ENCODE measurements at places on chromosomes 12 and 14.

DNA sequence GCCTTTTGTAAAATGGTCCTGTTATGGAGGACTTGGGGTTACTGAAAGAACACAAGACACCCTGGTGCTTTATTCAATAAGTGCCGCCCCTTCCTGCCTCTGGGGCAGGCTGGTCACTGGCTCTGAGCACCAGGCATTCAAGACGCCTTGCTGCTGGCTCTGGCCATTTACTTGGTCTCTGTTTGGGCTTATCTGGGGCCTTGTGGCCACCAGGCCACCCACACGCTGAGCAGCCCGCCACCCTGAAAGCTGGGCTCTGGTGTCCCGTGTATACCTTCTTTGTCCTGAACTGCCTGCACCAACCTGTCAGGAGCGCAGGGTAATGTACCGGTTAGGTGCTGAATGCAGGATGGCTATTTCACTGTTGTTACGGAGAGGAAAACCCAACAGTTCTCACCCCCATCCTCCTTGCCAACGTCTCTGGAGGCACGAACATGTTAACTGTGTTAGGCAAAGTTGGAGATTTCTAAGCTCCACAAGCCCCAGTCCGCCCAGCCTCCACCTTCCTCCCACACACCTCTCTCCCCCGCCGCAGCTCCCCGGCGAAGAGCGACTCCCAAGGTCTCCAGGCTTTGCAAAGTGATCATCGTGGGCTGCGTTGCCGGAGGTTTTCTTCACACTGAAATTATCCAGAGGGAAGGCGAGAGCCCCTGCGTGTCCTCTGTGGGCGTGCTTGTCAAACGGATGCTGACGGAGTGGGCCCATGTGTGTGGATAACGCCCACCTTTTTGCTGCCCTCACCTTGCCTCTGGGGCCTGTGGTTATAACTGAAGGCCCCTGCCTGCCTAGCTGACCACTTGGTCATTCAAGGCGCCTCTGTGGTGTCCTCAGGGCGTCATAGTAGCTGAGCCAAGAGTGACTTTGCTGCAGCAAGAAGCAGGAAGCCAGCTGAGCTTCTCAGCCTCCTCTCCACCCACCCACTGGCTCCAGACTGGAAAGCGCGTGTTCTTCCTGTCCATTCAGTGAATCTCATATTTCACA lies 18.8 kb upstream of the BEGAIN start:
- no peak for DNase-seq

DNA sequence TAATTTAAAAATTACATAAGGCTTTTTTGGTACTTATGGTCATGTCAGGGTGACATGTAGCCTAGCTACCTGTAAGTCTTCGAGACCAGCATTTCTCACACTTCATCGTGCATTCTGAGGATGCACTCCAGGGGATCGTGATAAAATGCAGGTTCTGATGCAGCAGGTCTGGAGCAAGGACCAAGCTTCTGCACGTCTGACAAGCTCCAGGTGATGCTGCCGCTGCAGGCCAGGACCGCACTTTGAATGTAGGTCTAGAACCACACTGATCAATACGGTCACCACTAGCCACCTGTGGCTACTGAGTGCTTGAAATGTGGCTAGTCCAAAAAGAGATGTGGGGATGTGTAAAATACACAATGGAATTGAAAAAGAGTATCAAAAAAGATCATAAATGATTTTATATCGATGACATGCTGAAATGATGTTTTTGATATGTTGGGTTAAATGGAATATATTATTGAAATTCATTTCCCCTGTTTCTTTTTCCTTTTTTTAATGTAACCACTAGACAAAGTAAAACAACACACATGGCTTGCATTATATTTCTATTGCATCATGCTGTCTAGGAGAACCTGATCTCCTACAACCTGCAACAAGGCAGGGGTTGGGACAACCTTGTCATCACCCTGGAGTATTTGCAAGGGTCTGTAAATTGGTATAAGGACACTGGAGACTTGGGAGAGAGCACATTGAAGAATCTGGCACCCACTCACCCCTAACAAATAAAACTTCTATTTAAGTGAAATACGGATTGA lies 142.4 kb downstream of the DPF3 start:
- DNase-seq = no peak

DNA sequence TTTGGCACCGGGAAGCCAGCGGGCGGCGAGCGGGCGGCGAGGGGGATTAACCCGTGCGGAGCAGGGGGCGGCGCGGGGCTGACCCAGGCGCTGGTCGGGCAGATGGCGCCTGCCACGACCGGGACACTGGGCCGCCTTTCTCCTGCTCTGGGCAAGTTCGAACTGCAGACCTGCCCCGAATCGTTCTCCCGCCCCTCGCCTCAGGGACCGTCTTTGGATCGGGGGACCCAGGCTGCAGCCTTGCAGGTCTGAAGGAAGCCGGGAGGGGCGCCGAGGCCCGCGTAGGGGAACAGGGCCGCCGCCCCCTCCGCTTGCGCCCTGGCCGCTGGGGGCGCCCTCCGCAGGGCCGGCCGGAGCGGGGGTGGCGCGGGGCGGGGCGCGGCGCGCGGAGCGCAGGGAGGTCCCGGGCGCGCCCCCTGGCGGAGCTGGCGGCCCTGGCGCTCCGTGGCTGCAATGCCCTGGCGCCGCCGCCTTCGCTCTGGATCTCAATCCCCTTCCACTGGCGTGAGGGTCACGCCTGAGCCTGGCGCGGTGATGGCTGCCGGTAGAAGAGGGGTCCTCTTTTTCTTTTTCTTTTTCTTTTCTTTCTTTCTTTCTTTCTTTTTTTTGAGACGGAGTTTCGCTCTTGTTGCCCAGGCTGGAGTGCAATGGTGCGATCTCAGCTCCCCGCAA lies 449 bp upstream of the LTBP2 start:
- peak; percentile 56 for DNase-seq

DNA sequence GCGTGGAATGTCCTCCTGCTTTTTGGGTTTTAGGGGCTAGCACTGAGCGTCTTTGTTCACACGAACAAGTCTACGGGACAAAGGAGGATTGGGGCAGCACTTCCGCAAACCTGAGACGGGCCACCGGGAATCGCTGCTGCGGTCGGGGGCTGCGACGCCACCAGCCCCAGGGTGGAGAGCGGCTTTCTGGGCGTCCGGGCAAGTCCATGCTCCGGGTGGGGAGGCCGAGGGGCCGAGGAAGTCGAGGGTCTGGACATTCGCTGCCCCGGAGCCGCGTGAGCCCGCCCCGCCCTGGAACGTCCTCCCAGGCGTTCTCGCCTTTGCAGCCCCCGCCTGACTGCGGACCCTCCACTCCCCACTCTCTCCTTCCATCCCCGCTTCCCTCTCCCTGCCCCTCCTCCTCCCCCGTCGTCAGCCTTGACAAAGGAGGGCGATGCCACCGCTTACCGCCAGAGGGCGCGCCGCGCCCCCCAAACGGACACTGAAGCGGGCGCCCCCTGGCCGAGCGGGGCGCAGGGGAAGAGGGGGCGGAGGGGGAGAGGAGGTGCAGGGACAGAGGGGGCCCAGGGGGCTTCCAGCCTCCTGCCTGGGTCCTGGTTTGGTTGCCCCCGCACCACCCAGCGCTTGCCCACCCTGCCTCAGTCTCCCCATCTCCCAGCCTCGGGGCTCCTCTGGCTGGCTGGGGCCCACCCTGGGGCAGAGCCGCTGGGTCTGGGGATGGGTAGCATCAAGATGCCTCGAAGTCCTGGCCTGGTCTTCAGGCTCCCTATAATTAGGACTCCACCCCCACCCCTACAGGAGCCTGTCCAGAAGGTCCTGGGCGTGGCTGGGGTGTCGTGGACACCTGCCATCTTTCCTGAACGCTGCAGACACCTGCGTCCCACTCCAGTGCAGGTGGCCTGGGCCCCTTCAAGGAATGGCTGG lies 39.1 kb upstream of the INF2 start:
- DNase-seq = peak; percentile 49

- DNase-seq = no peak
Measured at GRCh38 chr14:65349100-65349499, 63.4 kb upstream of the FUT8 start.

DNA sequence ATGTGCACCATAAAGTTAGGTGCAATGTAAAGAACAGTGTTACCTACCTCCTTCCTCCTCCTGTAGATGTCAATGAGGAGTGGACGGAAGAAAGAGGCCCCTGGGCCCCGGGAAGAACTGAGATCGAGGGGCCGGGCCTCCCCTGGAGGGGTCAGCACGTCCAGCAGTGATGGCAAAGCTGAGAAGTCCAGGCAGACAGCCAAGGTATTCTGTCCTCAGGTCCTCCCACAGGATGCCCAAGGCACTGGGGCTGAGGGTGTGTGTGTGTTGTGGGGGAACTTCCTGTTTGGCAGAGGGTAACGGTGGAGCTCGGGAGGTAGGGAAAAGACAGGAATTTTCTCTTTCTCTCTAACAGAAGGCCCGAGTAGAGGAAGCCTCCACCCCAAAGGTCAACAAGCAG lies 6.4 kb downstream of the ATN1 start:
- DNase-seq = no peak

DNA sequence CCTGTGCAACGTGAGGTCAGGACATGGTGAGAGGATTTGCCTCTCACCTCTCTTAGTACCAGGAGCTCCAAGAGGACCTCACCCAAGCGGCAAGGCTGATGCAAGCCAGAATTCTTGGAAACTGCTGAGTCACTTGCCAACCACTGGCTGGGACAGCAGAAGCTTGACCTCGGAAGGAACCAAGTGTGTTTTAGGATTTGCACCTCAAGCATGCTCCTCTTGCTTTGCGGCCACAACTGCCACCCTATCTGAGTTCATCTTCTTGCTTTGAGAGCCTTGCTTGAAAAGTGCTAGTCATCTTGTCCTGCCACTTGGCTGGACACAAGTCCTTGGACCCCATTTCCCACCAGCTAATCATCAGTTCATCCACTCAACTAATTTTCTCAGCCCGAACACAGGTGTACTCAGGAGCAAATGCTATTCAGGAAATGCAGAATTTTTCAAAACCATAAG lies 195.8 kb downstream of the SLC25A21 start:
- no peak for DNase-seq

- DNase-seq = peak; percentile 86
Measured at GRCh38 chr12:52023182-52023975, 16.6 kb downstream of the TAMALIN start.

DNA sequence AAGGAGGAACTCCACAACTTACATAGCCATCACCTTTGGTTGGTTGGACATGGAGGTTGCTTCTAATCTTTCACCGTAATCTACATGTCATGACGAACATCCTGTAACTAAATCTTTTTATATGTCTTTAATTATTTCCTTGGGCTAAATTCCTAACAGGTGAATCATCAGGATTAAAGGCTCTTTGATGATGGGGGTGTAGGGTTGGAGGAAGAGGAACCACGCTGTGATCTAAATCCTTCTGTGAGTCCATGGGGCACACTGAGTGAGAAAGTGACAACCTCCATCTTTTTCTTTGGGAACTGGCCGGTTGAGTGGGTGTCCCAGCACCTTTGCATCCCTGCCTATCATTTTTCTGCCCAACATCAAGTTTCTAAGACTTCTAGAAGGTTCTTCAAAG lies 31.1 kb upstream of the MAP1LC3B2 start:
- DNase-seq = no peak

DNA sequence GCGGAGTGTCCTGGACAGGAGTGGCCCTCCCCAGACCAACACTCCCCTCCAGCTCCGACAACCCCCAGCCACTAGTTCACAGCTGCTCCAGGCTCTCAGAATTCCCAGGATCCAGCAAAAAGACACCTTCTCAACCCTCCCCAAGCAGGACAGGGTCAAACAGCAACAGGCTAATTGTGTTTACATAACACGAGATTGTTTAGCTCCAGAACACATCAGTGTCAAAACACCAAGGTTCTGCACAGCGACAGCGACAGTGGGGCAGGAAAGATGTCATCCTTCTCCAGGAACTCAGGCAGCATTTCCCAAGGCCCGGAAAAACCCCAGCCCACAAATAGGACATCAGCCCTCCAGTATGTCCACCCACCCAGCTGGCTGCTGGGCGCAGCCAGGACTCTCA lies 16.5 kb downstream of the ITPK1 start:
- DNase-seq = no peak

GRCh38 chr14:104291123-104292000 lies 153.0 kb downstream of the KIF26A start:
- no peak for DNase-seq

- no peak for DNase-seq
Measured at GRCh38 chr14:32166029-32166428, 35.8 kb upstream of the RNU6-7 start.

DNA sequence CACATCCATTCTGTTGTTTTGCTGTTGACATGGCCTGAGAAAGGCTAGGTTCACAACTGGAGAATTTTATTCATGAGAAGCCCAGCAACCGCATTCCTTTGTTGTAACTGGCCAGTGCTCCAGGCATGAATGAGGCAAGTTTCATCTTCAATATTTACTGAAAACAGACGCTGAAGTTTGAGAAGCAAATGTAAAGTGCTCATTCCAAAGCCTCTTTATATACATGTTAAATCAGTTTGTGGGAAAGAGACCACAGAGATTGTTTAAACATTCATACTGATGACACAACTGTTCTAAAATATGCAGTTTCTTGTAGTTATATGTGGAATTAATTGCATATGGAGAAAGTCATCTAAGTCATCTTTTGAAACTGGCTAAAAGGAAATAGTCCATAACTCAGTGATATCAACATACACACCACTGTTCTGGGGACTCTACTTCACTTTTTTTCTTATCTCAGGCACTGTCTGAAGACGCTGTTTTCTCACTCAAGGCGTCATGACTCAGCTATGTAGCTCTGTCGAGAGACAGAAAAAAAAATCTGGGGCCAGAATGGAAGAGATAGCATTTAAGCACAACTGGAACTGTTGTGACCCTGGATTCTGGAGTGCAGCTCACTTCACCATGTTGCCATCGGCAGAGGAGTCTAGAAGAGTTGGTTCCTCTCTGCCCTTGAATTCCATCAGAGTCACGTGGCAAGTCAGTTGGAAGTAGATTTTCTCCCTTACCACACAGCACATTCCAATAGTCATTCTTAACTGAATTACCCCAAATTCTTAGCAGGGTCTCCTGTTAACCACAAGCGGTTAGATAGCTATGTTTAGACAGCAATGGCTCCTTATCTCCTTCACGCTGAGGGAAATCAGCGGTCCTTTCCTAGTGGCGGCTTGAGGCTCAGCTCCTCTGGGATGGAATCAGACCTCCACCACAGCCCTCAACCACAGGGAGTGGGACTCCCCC lies 258.4 kb upstream of the HMGA2 start:
- DNase-seq = no peak

GRCh38 chr14:100304825-100305323 lies 1.4 kb downstream of the SLC25A29 start:
- no peak for DNase-seq

- DNase-seq = no peak
Measured at GRCh38 chr12:84070292-84070691, 842.3 kb downstream of the SLC6A15 start.

DNA sequence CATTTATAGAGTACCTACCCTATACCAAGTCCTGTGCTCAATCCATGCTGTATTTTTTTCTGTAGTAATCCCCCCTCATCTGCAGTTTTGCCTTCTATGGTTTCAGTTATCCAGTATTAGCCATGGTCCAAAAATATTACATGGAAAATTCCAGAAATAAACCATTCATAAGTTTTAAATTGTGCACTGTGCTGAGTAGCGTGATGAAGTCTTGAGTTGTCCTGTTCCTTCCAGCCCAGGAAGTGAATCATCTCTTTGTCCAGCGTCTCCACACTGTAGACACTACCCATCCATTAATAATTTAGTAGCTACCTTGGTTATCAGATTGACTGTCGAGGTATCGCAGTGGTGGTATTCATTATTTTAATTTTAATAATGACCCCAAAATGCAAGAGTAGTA lies 54.2 kb downstream of the SUDS3 start:
- DNase-seq = no peak

Data from stimulated activated CD8-positive, alpha-beta memory T cell treated with anti-CD3 and anti-CD28 coated beads, Interleukin-7, amount 100 ng/mL, for 24 hours (primary cell).